ENCODE measurements at places on chromosomes 2 and 18.

DNA sequence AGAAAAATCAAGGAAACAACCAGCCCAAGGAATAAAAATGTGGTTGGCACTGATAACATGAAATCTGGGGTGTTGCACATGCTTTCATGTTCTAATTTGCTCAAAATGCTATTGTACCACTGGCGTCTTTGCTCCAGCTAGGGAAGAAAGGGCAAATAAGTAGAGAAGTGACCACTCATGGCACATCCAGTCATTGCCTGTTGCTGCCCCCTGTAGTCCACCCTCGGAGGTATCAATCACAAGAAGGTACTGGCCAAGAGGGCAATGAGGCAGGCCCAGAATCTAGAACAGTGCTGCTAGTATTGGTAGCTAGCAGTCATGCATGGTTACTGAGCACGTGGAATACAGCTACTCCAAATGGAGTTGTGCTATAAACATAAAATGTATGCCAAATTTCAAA is 213.4 kb downstream of the CDCA7 start:
- DNase-seq: peak; percentile 11

DNA sequence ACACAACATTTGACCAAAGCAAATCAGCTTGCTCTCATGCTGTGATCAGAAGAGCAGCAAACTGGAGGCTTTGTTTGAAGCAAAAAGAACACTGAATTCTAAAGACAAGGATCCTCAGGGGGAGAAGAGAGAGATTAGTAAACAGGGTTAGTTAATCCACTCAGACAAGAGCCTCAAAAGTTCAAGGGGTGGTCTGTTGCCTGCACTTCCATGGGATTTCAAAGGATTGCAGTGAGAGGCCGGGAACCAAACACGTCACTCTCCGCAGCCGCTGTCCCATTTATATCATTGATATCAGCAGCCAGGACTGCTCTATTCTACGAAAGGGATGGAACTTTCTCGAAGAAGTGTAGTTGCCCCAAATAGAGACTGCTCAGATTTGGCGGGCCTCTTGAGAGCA is 97.8 kb upstream of the SP3 start:
- no peak for DNase-seq

GRCh38 chr18:10681581-10682367 is 155.9 kb downstream of the NAPG start:
- no peak for DNase-seq

DNA sequence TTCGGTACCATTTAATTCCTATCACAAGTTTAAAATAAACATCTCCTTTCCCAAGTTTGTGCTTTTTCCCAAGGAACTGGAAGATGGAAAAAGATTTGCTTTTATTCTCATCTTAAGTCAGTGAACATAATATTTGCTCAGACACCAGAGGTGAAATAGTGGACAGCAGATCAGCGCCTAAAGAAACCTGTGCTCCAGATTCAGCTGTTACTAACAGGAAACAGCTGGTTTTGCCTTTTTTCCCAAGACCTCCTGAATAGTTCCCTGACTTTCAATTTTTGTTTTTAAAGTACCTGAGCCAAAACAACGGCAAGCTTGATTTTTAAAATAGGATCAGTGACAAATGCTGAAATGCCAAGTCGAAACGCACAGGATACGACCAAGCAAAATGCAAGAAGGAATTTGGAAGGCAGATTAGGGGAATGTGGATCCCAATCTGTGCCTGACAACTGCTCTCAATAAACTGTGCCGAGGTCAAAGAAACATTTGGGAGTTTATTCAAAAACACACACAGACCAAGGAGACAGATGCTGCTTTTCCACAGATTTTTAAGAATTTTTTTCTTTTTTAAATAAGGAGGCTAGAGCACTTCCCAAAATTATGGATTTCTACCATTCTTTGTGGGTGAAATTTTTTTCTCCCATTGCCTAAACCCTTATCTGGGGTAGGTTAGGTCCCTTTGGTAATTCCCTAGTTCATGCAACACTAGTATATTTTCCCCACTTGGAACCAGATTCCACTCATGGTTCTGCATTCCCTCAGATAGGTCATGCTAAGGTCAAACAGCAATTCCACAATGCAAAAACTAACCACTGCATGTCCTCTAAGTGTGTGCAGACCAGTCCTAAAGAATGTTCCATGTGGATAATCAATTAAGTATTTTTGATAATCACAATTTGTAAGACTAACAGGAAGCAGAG is 121.5 kb upstream of the PDE1A start:
- DNase-seq: no peak

DNA sequence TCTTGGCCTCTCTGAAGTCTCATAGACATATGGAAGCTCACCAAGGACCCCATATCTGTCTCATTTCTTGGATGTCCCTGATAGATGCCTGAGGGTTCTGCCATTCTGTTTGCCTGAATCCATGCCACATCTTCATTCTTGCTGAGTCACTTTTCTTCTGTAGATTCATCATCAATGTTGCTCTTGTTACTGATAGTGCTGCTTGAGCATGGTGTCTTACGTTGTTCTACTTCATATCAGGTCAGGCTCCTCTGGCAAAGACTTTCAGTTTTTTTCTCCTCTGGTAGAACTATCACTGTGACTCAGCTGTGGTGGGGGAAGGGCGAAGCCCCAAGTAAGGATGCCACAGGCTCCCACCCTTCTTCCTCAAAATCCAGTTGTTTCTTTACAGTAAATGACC is 885.2 kb downstream of the DCDC2C start:
- DNase-seq: no peak

DNA sequence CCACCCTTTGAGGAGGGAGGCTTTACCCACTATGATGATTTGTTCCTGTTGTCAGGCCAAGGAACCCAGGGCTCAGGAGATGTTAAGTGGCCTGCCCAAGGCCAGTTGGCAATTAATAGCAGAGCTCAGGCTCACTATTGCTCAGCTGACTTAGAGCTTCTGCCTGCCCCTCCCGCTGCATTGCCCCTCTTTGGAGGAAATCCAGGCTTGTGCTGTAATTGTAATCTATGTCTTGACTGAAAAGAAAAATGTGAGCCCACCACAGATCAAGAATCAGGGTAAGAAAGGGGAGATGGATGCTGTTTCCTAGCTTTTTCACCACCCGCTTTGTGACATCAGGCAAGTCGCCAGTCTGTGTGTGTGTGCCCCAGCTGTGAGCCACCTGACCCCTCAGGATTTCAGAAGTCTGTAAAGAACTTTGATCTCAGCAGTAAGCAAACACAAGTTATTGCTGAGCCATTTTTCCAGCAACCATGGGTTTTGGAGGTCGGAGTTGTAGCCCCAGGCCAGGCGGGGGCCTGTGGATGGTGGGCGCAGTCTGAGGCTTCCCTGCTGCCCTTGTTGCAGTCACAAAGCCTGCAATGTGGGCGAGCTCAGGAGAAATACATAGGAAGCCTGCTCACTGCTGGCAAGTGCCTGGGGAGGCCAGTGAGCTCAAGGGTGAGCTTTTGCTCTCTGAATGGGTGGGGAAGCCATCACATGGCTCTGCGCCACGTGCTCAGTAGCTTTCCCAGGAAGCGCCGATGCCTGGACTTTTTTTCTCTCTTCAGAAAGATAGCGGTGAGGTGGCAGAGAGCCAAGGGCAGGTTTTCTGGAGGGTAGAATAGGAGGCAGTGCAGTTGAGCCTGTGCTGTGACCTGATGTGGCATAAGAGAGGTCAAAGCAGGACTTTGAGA is 6.1 kb downstream of the CABLES1 start:
- DNase-seq: no peak

GRCh38 chr18:22260208-22260820 is 90.9 kb downstream of the GATA6 start:
- no peak for DNase-seq

DNA sequence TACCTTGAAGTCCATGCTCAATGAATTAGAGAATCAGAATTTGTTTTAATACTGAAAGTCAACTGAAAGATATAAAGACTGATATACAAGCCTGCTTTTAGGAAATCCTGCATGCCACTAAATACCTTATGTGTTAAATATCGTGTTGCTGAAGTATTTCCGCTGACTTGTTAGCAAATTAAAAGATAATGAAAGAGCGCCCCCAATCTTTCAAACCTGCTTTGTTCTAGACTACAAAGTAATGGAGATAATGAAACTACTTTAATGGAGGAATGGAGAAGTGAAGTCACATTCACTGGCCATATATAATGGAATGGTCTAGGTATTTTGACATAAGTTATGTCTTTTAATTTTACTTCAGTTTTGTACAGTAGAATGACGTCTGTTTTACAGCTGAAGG is 95.7 kb downstream of the ASXL3 start:
- DNase-seq: no peak

DNA sequence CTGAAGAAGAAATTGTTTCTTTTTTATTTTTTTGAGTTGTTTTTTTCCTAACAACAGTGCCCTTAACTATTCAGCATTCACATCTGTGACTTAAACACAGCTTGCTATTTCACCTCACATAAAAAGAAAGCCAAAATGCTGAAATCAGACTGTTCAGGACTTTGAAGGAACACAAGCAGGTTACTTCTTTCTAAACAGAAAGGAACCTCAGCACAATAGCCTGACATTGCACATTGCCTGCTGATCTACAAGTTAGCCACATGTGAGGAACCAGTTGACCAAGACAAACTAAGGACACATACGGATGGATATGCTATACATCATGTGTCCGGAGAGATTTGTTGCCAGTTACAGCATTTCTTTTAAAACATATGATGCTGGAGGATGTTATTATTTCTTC is 331.1 kb downstream of the FSIP2 start:
- no peak for DNase-seq

- no peak for DNase-seq
Observed at GRCh38 chr18:46917803-46918600, 600 bp downstream of the KATNAL2 start.

DNA sequence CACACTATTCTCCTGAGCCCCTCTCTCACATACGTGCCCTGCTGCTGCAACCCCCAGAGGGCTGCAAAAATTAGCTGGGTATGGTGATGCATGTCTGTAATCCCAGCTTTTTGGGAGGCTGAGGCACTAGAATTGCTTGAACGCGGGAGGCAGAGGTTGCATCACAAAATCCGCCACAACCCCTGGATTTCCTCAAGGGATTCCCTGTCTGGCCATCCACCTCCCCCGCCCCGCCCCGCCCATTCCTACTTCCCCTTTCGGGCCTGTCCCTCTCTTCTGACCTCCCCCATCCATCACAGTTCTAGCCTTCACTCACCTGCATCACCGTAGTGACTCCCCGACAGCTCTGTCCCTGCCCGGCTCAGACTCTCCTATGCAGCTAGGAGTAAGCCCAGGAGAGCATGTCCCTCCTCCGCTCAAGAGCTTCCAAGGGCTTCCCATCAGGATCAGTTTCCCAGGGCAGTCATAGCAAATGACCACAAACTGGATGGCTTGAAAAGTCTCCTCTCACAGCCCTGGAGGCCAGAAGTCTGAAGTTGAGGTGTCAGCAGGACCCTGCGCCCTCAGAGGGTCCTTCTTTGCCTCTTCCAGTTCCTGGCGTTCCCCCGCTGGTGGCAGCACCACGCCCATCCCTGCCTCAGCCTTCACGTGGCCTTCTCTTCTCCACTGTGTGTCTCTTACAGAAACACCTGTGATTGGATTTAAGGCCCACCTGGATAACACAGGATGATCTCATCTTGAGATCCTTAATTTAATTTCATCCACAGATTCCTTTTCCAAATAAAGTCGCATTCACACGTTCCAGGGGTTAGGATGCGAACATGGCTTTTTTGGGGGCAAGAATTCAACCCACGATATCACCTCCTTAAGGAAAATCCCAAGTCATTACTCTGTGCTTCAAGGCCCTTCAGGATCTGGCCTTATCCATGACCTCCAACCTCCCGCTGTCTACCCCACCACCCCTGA is 58.5 kb downstream of the HS1BP3 start:
- no peak for DNase-seq

DNA sequence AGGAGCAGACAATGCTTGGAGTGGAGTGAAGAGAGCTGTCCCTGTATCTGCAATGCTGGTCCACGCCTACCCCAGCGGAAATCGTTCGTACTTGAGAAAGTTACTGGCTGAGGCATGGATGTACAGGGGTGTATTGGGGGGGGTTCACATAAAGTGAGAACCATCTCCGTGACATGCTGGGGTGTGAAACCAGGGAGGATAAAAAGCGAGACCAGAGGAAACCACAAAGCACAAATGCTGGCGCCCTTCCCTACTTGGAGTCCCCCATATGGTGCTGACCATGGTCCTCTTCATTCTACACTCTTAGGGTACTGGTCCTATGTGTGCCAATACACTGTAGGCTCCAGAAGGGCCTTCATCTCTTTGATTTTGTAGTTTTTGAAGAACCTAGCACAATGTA is 244.1 kb downstream of the L3MBTL4 start:
- no peak for DNase-seq

GRCh38 chr2:108907822-108908712 is 81.0 kb downstream of the EDAR start:
- no peak for DNase-seq

- DNase-seq: no peak
Observed at GRCh38 chr2:187478719-187479118, 30.7 kb upstream of the CALCRL start.

DNA sequence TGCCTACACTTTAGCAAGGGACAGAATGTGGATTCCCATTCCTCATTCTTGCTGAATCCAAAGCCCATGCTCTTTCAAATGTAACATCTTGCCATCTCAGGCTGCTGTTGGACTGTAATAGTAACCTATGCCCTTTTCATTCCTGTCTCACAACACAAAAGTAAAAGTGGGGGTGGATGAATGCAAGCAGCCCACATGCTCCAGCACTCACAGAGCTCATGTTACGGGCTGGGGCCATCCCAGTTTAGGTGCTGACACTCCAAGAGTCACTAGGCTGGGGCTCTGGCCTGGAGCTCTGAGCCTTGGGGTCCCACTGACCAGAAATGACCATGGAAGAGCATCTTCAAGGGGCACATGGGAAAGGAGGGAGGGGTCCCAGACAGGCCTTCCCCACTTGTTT is 47.6 kb downstream of the CCBE1 start:
- DNase-seq: no peak

DNA sequence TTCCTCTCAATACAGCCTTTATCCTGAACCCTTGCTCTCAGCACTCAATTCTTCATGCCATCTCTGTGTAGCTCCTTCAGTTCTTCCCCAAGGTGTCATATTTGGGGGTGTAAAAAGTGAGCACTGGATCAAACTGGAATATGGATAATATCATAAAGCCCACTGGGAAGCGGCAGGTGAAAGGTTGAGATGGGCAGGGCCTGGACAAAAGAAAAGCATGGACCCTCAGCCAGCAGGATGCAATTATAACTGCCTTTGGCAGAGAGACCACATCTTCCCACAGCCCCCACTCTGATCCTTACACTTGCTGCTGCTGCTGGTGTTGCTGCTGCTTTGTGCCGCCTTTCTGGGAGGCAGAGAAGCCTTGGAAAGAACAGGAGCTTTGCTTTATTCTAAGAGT is 31.2 kb upstream of the STPG4 start:
- no peak for DNase-seq
